Esophagus (tissue), 2 donors: ENCODE measurements at places on chromosomes 7 and 10. TPM values are rescaled to one million over a fixed set of nuclear protein-coding genes. Genes with fewer than 3 reads are reported as not detected.

The PRRT4 gene
- polyA plus RNA-seq, result 0.73 TPM

The EPO gene
- not detected for polyA plus RNA-seq

The ZNF789 gene
- 4.7 TPM for polyA plus RNA-seq

The LRRC61 gene
- polyA plus RNA-seq, result 5.2 TPM

The WEE2 gene
- not detected for polyA plus RNA-seq
